ENCODE measurements at places on chromosomes 7 and 10.

- DNase-seq, result no peak
Observed at GRCh38 chr10:92239600-92240288, 51.1 kb downstream of the CPEB3 start.

DNA sequence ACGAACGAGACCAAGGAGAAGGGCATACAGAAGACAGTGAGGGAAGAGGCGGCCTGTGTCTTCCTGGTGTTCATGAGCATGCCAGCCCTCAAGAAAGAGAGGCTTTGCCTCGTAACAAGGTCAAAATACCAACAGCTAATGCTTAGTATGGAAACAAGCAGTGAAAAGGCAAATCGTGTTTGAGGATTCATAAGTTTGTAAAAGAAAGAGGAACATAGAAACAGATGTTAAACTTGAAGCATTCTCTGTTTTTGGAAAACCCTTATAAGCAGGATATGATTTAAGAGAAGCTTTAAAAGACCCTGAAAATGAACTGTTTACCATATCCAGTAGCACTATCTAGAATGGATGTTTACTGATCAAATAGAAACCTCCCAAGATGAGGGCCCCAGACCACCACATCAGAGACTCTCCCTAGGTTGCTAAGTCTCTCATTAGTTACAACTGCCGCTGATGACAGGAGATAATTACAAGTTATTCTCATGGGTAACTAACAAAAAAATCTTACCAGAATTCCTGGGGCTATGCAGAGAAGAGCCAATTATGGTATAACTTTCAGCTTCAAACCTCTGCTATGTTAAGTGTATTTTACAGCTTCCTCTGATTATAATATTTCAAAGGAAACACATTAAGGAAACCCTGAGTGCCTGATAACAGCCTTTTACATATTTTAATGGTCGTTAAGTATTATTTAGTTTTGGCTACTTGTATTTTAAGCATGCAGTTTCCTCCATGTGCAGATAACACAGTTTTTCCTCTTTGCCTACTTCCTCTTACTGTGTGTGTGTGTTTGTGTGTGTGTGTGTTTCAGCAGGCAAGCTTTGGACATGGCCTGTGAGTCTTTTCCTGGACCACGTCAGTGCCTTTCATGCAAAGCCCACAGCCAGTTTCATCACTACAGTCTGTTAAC lies 17.9 kb downstream of the JCAD start:
- DNase-seq, result no peak

DNA sequence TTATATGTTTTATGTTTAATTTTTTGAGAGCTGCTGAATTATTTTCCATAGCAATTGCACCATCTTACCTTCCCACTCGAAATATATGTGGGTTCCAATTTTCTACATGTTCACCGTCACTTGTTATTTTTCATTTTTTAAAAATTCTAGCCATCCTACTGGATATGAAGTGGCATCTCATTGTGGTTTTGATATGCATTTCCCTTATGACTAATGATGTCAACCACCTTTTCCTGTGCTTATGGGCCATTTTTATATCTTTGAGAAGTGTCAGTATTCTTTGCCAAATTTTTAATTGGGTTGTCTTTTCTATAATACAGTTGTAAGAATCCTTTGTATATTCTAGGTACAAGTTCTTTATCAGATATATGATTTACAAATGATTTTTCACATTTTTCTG lies 27.8 kb downstream of the NHLRC2 start:
- no peak for DNase-seq

DNA sequence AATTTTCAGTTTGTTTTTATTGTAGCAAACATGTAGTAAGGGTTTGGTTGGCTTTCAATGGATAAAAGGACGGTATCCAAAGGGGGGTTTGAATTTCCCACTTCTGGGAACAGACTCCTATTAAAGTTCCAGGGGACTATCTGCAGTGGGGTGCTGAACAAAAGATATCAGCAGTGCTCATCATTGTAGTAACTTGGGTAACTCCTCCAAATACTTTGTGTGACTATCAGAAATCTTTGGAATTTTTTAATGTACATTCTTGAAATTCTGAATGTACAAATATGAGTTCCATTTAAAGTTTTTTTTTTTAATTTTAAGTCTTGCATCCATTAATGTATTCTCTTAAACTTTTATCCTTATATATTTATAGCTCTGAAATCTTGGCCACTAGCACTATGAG lies 42.1 kb downstream of the CYP51A1 start:
- DNase-seq, result no peak

DNA sequence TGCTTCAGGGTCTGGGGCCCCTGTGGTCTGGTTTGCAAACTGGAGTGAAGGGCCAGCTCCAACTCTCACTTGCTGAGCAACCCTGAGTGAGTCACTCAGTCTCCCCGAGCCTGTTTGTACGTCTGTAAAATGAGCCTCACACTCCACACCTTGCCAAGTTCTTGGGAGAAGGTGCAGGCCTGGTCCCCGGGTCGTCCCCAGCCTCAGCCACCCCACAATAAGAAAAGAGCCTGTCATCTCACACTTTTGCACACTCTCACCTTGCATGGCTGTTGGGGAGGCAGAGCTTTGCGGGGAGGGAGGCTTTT lies 5.2 kb downstream of the GRIFIN start:
- DNase-seq, result peak; percentile 59

- DNase-seq, result no peak
Observed at GRCh38 chr7:127704211-127704610, 52.2 kb downstream of the SND1 start.

DNA sequence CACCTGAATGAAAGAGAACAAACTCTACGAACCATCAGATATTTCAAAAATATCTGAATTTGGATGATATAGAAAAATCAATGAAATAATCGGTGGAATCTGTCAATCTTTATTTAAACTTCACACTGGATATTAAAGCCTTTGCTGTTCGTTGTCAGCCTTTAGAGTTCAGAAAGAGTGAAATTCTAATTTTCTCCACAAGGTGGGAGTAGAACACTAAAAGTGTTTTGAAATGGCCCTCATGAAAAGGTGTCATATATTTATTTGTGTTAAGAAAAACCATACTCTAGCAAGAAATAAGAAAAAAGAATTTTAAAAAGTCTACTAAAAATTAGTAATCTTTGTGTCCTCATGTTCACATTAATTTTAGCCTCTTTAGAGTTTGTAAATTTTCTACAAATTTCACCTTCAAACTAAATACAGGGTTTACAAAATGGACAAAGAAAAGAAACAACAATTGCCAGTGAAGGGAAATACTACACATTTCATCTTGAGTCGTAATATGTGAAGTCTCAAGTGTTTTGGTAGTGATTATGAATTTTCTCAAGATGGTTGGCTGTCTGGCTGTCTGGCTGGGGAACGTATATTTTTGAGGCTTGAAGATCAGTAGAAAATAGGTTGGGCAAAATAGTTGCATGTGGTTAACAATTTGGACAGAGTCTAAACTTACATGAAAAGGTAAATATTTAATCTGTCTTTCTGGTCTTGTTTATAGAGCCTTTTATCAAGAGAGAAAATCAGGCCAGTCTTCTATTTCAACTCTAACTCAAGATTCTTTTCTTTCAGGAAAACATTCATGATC lies 43.7 kb downstream of the DNAJB9 start:
- peak; percentile 49 for DNase-seq

DNA sequence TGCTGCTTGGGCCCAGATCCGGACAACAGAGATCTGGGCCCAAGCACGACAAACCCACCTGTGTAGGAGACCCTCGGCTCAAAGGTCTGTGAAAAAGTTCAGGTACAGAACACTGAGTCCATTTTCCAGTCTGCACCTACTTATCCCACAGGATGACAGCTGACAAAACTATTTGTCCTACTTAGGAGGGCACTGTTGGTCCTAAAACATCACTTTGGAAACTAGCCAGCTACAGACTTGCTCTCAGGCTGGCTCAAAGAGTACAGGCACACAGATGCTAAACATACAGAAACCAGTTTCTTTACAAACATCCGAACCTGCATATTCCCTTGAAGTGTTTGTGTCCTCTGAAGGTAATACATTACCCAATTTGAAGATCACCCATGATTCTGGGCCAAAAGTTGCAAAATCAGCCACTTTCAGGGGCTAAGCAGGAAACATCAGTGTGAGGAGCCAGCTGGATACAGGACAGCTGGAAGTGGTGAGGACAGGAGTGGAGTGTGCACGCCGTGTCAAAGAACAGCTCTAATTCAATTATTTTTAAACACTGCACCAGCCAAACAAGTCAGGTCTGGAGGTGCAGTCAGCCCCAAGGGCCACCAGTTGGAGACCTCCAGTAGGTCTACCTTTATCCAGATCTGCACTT lies 88.5 kb downstream of the NOC3L start:
- DNase-seq, result peak; percentile 30

DNA sequence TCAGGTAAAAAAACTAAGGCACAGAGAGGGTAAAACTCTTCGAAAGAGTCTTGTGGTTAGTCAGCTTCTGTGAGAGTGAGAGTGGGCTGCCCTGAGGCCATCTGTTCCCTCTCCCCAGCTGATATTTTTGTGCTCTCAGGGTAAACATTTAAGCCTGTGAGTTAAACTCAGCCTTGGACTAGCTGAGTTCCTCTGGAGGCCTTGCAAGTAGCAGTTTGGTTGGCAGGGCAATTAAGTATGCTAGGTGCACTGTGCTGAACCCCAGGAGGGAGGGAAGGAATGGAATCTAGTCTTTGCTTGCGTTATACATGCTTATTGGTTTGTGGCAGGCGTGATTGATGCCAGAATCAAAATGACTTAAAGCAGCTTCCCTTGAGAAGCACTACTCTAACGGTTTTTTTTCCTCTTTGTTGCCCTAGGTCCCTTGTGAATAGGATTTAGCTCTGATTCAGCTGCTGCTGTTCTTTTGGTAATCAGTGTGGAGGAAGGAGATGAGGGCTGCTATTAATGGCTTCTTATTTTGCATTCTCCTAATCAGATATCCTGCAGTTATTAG lies 140.2 kb downstream of the AUTS2 start:
- DNase-seq, result peak; percentile 65

GRCh38 chr10:73262105-73262730 lies 9.8 kb upstream of the MRPS16 start:
- peak; percentile 67 for DNase-seq

DNA sequence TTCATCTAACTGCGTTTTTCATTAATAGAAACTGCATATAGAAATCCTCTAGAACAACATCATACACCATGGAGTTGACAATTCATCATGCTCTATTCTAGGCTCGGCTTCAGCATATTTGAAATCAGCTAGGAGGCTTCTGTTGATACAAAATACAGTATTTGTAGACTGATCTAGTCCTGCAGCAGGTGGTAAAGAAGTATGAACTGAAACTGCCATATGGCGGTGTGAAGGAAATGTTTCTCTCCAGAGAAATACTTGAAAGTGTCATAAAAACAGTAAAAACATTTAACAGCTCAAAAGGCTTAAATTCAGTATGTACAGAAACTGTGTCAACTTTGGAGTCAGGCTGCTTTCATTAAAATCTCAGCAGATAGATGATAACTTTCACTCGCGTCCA lies 32.0 kb upstream of the MYO3A start:
- DNase-seq, result no peak

DNA sequence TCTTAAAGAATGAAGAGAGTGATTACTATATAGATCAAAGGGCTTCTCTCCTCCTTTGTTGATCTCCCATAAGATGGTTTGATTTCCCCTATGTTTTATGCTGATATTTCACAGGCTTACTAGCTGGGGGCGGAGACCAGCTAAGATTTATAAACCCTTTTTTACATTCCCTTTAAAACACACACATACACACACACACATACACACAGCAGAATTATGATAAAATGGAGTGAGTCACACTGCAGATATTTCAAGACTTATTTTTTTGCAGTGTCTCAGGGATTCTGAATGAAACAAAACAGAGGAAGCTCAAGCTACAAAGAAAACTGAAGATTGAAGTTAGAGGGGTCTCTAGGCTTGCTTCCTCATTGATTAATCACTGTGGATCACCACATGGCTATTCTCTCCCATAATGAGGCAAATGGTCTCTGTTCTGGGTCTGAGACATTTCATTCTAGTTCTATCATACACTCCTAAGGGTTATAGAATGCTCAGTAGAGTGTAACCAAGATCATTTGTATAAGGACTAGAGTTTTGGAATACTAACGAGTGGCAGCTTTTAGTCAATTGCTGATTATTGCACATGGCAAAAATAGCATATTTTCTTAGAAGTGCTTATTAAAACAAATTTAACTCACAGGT lies 18.6 kb downstream of the INA start:
- peak; percentile 55 for DNase-seq

- no peak for DNase-seq
Observed at GRCh38 chr7:154693661-154694060, 309.3 kb downstream of the PAXIP1 start.

- no peak for DNase-seq
Observed at GRCh38 chr10:114000457-114001010, 43.1 kb upstream of the ADRB1 start.

GRCh38 chr7:132778761-132779160 lies 202.5 kb upstream of the PLXNA4 start:
- DNase-seq, result no peak

DNA sequence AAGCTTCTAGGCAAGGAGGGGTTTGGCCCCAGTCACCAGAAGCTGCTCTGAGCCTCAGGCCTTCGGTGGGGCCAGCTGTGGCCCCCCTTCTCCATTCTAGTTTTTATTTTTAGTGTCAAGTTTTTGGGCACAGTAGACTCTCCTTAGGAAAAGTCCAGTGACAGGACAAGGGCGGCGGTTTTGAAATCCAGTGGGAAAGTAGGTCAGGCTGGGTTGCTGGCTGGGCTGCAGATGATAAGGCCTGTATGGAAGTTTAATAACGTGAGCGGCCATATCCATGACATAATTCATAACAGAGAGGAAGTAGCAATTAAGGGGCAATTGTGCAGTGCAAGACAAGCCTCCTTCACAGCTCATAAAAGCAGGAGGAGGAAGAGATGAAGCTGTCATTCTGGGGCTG lies 87.1 kb upstream of the ZNF716 start:
- DNase-seq, result no peak

DNA sequence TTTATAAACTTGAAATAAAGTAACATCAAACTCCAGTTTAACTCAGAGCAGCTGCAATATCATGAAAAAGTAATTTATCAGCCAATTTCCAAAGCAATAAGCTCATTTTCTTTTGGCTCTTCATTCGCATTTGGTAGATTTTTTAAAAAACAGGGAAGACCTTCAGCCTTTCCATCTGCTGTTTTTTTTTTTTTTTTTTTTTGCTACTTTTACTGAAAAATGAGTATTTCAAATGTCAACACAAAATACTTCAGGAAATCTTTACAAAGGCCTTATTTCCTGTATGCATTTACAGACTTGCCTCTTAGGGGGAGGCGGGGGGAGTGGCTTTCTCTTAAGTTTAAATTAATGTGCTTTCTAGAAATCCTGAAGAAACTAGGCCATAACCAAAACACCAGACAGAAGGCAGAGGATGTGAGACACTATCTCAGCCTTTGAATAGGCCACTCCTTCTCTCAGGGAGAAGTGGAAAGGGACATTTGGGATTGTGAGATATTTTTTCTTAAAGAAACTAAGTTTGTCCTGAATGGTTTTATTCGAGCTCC lies 91.8 kb downstream of the COL28A1 start:
- DNase-seq, result no peak

DNA sequence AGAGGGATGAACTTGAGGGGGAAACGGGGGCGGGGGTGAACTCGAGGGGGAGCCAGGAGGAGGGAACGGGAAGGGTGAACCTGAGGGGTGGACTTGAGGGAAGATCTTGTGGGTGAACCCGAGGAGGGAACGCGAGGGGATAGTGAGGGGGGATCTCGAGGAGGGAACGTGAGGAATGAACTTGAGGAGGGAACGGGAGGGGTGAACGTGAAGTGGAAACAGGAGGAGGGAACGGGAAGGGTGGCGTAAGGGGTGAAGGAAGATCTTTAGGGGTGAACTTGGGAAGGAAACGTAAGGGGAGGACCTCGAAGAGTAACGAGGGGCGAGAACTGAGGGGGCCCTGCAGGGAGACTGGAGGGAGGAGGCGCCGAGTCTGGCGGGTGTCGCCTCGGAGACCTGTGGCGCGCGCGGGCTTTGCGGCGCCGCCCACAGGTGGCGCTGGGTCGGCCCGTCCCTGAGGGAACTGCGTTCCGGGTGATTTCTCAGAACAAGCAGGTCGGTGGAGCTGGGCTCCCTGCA lies 651 bp downstream of the MYO3A start:
- DNase-seq, result no peak

All from fibroblast of mammary gland (primary cell).